Naive thymus-derived CD4-positive, alpha-beta T cell (primary cell): ENCODE measurements at places on chromosomes 7 and 10. TPM values are rescaled to one million over a fixed set of nuclear protein-coding genes. Genes with fewer than 3 reads are reported as not detected.

Gene ARHGEF5
- 2.0 TPM for polyA plus RNA-seq

Gene TMEM26
- not detected for polyA plus RNA-seq

Gene ZNF727
- polyA plus RNA-seq, result not detected

Gene RBM48
- polyA plus RNA-seq, result 35.6 TPM

- DNase-seq, result no peak
Measured at GRCh38 chr7:134787064-134787463, 7.6 kb downstream of the CALD1 start.

GRCh38 chr10:107727767-107728317 lies 563.3 kb upstream of the SORCS1 start:
- no peak for DNase-seq

DNA sequence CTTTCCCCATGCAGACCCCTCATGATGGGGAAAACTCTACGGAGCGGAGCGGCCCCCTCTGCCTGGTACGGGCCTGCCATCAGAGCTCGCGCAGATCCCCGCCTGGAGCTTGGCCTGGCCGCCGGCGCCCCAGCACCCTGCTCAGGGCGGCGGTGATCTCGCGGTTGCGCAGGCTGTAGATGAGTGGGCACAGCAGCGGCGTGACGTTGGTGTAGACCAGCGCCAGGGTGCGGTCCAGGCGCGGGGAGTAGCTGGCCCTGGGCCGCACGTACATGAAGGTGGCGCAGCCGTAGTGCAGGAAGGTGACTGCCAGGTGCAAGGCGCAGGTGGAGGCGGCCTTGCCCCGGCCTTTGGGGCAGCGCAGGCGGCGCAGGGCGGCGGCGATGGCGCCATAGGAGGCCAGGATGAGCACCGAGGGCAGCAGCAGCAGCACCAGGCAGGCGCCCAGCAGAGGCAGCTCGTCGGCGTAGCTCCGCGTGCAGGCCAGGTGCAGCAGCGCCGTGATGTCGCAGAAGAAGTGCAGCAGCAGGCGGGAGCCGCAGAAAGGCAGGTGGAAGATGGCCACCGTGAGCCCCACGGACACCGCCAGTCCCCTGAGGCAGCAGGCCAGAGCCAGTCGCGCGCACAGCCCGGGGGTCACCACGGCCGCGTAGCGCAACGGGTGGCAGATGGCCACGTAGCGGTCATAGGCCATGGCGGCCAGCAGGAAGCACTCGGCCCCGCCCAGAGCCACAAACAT lies 33.4 kb downstream of the TAS2R41 start:
- no peak for DNase-seq

- no peak for DNase-seq
Measured at GRCh38 chr10:87880336-87880735, 16.9 kb downstream of the PTEN start.

DNA sequence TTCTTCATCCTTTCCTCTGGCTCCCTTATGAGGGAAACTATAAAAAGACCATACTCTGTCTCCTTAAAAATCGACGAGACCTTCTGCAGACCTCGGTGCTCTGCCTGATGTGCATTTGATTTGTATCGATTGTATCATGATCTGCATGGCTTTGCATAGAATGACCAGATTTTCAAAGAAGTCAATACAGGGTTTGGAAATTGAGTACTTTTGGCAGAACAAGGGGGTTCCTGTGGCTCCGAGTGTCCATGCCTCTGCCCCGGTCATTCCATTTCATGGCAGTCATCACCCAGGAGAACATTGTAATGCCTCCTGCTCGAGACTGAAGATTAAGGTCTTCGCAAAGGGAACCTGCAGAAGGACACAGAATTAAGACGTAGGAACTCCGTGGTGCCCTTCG lies 685 bp downstream of the CASP2 start:
- no peak for DNase-seq

DNA sequence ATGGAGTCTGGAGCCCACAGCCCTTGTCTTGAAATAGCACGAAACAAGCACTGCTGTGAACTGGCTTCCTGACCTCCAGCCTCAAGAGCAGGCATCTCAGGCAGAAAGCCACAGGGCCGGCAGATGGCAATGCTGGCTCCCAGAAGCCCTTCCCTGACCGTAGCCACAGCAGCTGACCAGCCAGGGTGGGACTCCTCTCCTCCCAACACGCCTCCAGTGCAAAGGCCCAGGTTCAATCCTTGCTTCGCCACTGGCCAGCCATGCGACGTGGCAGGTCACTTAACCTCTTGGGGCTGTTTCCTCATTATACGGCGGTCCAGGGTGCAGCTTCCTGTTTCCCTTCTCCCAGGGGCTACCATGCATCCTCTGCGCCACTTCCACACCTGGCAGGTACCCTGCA lies 12.8 kb downstream of the PRKAG2 start:
- DNase-seq, result no peak

- DNase-seq, result no peak
Measured at GRCh38 chr10:58980826-58981415, 195.5 kb upstream of the PHYHIPL start.

GRCh38 chr7:99499371-99499720 lies 735 bp downstream of the ZNF394 start:
- DNase-seq, result no peak

DNA sequence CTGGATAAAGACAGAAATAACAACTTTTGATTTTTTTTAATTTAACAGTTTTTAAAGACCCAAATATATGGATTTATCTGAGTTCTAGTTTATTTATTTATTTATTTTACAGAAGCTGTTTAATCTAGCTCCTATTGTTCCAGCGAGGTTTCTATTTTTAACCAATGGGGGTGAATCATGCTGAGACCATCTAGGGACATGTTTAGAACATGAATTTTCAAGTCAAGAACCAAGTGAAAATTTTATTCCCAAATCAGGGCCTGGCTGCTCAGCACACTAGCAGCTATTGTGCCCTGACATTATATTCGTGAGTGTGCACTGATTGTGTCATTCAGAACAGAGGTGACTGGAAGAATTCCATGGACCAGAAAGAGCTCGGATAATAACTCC lies 24.6 kb upstream of the MPP7 start:
- DNase-seq, result no peak

GRCh38 chr10:99329304-99329553 lies at the start of gene CNNM1:
Gene CNNM1 (plus strand): TSS chr10:99329356. CDS start chr10:99329388, 32 bp downstream.
- peak; percentile 13 for DNase-seq

DNA sequence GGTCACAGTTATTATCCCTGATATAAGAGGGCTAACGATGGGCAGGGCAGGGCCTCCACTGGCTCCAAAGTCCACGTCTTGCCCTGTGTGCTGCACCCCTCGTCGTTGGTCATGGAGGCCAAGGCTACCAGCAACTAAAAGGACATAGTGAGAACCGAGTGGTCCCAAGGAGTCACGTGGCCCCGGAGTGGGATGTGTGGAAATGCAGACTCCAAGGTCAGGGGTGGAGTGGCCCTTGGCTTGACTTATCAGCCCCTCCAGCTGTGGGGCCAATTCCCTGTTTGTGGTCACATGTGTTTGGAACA lies 30.7 kb downstream of the BTBD16 start:
- DNase-seq, result no peak

- DNase-seq, result no peak
Measured at GRCh38 chr7:99766484-99767099, 17.4 kb downstream of the CYP3A4 start.

GRCh38 chr10:77391605-77392235 lies 245.9 kb downstream of the KCNMA1 start:
- DNase-seq, result no peak

GRCh38 chr10:24858288-24859270 lies 93.8 kb downstream of the PRTFDC1 start:
- no peak for DNase-seq

GRCh38 chr10:72254813-72255568 lies 18.7 kb upstream of the DDIT4 start:
- no peak for DNase-seq

DNA sequence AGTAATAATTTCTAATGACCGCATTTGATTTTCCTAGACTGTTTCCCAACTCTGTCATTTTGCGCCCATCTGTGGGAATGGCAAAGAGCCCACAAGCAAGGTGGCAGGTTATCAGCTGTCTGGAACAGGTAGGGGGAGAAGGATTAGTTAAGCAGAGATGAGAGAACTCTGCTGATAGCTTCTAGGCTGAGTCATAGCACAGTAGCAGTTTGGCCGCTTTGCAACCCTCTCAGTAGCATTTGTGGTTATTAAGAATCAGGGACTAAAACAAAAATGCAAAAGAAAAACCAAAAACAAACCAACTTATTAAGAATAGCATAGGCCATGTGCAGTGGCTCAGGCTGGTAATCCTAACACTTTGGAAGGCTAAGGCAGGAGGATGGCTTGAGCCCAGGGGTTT lies 602.7 kb upstream of the SORCS1 start:
- no peak for DNase-seq
